Stimulated activated CD8-positive, alpha-beta memory T cell treated with anti-CD3 and anti-CD28 coated beads, Interleukin-7, amount 100 ng/mL, for 1 hour (primary cell): ENCODE measurements at places on chromosomes 16 and 17.
A peak's percentile ranks its signal among the peaks of the same experiment; 100 is the strongest.

GRCh38 chr16:27108826-27109665 lies 42.3 kb downstream of the C16orf82 start:
- no peak for DNase-seq

DNA sequence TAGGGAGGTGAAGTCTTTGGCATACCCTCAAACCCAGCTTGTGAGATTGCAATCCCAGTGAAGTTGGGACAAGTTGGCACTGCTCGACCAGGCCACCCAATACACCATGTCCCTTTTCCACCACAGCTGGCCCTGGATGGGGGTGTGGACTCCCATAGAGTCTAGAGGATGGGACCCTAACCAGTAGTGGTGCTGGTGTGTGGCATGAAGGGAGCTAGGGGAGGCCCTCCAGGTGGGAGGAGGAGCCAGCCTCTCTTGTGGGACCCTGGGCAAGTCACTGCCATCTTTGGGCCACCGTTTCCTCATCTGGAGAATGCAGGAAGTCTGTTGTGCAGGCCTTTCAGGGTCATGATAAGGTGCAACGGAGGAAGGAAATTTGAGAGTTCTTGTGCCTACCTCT lies 1854.9 kb downstream of the TP53TG3F start:
- DNase-seq, result no peak

DNA sequence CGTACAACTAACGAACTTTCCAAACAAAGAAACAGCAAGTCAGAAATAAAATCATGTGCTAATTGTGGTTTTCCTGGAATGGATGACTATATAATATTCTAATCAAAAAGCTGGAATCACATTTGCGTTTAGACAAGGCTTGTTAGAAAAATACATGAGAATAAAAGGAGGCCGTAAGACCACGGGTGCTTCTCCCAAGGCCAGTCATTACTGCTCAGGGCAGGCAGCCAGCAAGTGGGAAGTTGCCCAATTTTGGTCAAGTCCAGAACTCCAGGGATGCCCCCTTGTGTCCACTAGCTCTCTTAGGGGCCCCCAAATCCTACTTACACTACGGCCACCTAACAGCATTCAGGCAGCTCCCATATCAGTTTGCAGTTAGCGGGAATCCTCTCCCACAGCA lies 25.9 kb upstream of the LYRM9 start:
- no peak for DNase-seq

GRCh38 chr16:52526116-52526828 lies 20.7 kb downstream of the TOX3 start:
- DNase-seq, result no peak

DNA sequence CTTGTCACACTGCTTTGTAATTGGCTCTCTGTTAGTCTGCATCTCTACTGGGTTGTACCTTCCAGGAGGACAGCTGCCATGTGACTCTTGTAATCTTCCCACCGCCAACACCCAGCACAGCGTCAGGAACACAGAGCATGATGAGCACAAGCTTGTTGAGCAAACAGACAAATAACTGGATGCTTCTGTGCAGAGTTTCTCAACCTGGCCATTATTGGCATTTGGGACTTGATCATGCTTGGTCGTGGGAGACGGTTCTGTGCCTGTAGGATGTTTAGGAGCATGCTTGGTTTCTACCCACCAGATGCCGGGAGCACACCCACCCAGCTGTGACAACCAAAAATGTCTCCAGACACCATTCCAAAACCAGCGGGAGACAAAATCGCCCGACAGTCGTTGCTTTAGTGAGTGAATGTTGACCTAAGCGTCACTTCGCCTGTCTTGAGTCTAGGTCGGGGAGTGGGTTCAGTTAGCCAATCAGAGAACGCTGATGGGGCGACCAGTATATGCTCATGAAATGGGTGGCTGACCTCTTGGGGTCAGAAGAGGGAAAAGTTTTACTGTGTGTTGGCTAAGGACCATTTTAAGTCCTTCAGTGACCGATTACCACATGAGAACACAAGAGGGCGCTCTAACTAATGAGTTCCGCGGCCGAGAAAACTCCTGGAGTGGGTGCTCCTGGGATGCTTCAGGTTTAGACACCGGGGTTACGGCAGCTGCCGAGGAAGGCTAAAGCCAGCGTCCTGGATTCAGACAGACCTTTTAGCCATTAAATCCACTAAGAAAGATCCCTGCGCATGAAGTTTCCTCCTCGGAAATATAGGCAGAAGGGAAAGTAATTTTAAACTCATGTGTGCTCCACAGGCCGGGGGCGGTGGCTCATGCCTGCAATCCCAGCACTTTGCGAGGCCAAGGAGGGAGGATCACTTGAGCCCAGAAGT lies 57.8 kb upstream of the TEX2 start:
- DNase-seq, result peak; percentile 20

DNA sequence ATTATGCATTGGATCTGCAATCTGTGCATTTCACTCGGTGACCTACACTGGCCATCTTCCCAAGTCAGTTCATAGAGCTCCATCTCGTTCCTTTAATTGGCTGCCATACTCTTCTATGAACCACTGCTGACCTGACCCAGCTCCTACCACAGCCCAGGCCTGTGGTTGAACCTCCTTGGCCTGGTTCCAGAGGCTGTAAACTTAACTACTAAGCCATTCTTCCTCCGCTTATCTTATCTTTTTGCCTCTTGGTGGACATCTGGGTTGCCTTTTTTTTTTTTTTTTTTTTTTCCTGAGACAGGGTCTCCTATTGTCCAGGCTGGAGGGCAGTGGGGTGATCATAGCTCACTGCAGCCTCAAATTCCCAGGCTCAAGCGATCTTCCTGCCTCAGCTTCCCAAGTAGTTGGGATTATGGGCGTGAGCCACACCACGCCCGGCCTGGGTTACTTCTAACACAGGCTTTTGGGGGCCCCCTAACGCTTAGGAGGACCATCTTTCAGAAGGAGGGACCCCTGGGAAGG lies 18.3 kb downstream of the COQ7 start:
- DNase-seq, result no peak

- DNase-seq, result no peak
These were observed 29.8 kb downstream of the CNGB1 start for GRCh38 chr16:57941016-57941664.

GRCh38 chr17:50638606-50638965 lies 3.9 kb downstream of the ABCC3 start:
- no peak for DNase-seq

DNA sequence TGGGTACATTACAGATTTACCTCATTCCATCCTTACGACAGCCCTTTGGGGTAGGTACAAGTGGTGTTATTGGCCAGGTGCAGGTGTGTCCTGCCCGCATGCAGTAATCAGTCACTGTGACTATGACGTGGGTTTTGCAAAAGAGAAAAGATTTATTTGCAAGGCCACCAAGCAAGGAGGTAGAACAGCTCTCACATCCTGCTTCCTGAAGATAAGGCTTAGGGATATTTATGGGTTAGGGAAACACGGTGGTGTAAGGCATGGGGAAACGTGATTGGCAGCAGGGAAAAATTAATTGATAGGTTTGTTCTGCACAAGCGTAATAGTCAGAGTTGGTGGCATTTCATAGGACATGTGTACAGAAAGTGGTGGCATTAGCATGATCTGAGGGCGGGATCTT lies 214.8 kb downstream of the PARN start:
- no peak for DNase-seq

DNA sequence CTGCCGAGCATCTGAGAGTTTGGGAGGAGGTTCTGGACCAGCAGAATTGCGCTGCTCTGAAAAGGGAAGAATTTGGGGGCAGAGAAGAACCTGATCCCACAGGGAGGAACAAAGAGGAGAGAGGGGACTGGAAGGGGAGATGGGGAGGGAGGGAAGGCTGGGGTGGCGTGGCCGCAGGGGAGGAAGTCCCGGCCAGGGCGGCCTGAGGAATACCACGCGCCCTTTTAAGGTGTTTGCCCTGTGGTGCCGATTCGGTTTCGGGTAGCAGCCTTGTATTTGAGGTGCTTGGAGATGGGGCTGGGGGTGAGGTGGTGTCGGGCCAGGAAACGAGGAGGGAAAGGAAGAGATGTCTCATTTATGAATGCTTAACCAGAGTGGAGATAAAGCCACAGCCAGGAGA lies 51.3 kb downstream of the AKAP1 start:
- DNase-seq, result no peak

DNA sequence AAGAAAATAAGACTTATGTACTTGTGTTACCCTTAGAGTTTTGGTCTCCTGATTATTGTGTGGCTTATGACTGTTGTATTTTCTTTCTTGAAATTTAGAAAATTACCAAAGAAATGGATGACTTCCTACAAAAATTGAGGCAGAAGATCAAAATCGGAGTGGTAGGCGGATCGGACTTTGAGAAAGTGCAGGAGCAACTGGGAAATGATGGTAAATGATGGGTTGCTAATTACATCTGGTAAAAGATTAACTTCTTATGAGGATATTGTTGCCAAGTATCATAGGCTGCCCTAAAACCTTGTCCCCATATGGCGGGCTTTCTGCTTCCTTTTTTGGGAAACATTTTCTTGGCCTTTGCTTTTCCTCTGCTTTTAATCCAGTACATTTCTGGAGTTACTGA lies 4.1 kb downstream of the PMM2 start:
- no peak for DNase-seq

GRCh38 chr17:60060474-60060873 lies 18.2 kb downstream of the HEATR6 start:
- no peak for DNase-seq

GRCh38 chr17:83182620-83183101 lies 103.3 kb downstream of the METRNL start:
- DNase-seq, result no peak

DNA sequence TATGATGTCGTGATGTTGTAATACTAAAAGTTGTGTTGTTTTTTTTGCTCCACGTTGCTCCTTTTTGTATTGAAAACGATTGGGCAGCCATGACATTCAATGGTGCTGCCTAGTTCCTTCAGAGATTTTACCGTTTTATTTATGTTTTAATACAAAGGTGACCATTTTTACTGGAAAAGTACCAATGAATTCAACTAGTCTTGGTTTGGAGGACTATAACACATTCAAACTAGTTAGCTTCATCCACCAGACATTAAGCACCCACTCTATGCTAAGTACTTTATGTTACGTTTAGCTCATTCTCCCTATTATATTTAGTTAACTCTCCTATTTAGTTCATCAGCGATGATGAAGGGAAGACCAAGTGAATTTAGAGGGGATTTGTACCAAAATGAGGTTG lies 116.6 kb upstream of the TBX2 start:
- no peak for DNase-seq

DNA sequence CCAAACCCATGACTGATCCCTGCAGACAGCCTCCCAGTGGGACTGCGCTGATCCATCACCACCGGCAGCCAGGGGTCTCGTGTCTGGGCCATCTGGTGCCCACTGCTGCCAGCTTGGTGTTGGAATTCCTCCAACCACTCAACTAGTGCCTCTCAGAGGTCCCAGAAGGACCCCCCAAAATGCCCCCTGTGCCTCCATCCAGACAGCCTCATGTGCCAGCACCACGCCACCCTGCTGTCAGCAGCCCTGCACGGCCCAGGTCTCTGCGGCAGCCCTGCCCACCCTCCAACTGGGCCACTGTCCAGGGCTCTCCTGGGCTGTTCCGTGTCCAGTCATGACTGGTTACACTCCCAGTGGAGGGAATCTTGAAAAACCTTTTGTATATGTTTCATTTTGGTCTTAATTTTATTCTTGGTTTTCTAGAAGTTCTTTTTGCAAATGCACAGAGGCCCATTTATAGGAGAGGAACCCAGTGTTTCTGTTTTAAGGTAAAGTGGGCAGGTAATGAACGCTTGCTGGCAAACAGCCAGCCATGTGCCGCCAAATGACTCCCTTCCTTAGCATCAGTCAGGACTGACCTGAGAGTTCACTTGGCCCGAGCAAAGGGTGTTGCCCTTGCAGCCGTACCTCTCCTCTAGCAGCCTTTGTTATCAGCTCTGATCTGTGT lies 34.6 kb downstream of the GRIN2C start:
- no peak for DNase-seq

DNA sequence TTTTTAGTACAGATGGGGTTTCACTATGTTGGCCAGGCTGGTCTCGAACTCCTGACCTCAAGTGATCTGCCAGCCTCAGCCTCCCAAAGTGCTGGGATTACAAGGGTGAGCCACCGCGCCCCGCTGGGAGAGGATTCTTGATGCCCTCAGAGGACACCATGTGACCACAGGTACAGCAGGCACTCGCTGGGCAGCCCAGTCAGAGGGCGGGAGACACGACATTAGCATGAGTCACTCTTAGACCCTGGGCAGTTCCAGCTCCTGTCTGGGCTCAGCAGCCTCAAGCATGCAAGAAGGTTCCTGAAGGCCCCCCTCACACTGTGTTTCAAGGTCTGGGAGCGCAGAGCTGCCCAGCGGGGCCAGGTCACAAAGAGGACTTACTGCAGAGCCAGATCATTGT lies 11.9 kb downstream of the STAC2 start:
- DNase-seq, result no peak

DNA sequence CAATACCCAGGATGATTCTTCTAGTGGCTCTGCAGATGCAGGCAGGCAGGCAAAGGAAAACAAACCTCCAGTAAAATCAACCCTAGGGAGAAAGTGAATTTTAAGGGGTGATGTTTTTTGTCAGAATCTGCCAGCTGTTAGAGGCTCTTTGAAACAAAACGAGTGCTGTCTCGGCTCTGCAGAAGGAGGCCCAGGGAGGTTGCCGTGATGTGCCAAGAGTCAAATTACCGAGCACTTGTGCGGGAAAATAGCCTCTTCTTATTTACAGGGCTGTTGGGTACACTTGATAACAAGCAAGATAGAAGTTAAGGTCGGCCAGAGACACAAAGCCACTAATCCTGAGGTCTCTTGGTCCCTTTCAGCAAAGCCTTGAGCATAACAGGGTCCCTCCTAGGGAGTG lies 68.9 kb upstream of the EEF2KMT start:
- no peak for DNase-seq

DNA sequence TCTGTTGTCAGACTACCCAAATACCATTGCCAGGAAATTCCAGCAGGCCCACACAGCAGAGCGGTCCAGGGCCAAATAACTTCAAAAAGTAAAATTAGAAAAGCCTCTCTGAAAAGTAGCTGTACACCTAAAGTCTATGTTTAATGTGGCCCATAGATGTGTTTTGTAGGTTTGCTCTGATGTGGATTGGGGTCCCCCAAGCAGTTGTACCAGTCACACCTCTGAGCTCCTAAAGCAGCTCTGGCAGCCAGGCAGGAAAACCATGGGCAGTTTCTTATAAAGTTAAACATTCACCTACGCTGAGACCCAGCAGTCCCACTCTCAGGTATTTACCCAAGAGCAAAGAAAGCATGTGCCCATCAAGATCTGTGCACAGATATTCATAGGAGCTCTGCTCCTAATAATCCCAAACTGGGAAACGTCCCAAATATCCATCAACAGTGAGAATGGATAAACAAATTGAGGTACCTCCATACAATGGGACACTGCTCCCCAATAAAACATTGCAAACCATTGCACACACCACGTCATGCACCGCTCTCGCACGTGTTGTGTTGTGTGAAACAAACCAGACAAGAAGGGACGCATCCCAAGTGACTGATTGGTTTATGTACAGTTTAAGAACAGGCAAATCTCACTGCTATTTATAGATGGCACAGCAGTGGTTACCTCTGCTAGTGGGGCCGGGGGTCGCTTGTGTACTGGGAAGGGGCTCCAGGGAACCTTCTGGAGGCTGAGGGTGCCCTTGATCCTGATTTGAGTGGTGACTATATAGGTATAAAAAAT lies 15.8 kb upstream of the PRM1 start:
- DNase-seq, result no peak
